ENCODE measurements at places on chromosomes 7 and 10.

- DNase-seq, result no peak
These were observed 84.5 kb downstream of the CARD11 start for GRCh38 chr7:2959103-2959680.

DNA sequence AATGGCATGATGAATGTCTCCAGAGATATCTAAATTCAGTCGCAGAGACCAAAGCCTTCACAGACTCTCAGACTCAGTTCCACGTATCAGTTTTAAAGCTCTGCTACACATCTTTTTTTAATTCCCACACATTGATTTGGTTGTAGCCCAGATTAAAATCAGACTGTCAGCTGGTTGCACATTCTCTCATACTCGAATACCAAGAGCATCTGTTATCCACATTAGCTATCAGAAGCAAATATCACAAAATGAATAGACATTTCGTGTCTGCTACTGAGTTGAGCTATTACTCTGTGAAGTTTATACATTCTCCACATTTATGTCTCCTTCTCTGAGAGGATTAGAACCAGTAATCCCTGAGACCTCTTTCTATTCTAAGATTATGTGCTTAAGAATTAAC is 229.2 kb downstream of the GPAM start:
- DNase-seq, result no peak

GRCh38 chr7:143735962-143736361 is 21.5 kb downstream of the CTAGE6 start:
- no peak for DNase-seq

DNA sequence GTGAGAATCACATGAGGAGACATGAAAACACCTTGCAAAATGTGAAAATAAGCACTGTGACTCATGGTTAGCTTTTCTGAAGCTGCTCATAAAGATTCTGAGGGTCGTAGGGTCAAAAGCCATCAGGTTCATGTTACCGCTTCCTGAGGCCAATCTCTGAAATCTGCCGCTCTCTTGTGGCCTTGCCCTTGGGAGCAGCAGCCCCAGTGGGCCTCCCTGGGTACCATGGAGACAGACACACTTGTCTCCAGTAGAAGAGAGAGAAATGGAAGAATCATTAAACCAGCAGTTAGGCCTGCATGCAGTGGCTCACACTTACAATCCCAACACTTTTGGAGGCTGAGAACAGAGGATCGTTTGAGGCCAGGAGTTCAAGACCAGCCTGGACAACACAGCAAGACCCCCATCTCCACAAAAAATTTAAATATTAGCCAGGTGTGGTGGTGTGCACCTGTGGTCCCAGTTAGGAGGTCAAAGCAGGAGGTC is 42.8 kb downstream of the NIPSNAP2 start:
- no peak for DNase-seq

DNA sequence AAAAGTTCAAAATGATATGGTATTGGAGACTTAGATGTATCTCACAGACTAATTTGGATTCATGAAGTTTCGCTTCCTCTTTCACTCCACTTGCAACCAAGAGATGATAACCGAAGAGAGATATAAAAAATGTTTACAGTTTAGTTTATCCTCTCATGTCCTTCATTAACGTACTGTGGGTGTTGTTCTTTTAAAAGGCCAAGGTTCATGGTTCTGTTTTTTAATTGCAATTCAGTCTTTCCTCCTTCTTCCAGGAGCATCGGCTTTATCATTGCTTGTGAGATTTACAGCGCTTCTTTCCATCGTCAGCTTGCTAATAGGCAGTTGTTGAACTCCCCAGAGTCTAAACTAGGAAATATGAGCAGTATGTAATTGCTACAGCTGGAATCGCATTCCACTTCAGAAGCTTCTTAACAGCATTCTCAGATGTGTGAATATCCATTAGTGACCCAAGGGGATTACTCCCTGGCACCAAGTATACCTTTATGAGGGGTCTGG is 75.9 kb upstream of the HGF start:
- no peak for DNase-seq

- no peak for DNase-seq
These were observed 186.8 kb upstream of the YAE1 start for GRCh38 chr7:39379416-39379815.
